GM10248 (cell line): ENCODE measurements at places on chromosomes 1 and 21.

GRCh38 chr1:51679435-51679834, 62.5 kb downstream of the OSBPL9 start:
- DNase-seq = peak; percentile 20

- no peak for DNase-seq
Measured at GRCh38 chr1:181635110-181635509, 151.8 kb downstream of the CACNA1E start.

GRCh38 chr1:44294588-44295007, 60.5 kb downstream of the ERI3 start:
- no peak for DNase-seq

DNA sequence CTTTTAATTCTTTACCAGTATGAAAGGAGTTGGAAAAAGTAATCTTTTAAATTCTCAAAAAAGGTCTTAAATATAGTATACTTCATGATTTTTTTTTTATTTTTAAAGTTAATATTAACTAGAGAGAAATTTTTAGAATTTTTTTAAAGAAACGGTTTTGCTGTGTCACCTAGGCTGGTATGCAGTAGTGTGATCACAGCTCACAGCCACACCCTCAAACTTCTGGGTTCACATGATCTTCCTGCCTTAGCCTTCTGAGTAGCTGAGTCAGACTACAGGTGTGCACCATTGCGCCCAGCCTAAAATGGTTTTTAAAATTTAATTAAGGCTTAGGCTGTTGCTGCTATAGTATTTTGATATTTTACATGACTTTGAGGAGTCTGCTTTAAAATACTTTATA, 52.4 kb downstream of the TLCD4 start:
- no peak for DNase-seq

GRCh38 chr1:23854568-23854967, 13.5 kb downstream of the FUCA1 start:
- DNase-seq = no peak

GRCh38 chr1:1110561-1110971, 5.3 kb downstream of the C1orf159 start:
- DNase-seq = no peak

GRCh38 chr1:107963008-107963407, 2.0 kb downstream of the VAV3 start:
- DNase-seq = no peak

DNA sequence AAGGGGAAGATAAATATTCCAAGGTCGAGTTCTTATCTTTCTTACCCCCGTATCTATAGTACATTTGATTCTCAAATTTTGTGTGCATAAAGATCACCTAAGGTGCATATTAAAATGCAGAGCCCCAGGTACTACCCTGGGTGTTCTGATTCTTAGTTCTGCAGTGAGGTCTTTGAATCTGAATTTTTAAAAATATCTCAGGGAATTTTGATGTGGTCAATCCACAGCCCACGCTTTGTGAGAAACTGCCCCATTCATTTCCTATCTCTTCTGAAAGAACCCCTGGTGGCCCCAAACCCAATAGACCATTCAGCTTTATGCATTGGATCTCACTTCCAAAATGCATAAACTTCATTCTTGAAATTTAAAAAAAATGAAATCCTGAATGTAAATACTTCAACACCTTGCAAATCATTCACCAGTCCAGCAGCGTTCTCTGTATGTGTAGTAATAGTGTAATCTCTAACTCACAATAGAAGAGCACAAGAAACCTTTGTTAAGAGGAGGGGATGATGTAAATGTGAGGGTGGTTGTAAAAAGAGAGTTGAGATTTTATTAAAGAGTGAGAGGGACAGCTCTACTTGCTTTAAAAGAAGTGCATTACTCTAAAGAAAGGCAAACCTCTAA, 108.8 kb upstream of the ZP4 start:
- DNase-seq = no peak

DNA sequence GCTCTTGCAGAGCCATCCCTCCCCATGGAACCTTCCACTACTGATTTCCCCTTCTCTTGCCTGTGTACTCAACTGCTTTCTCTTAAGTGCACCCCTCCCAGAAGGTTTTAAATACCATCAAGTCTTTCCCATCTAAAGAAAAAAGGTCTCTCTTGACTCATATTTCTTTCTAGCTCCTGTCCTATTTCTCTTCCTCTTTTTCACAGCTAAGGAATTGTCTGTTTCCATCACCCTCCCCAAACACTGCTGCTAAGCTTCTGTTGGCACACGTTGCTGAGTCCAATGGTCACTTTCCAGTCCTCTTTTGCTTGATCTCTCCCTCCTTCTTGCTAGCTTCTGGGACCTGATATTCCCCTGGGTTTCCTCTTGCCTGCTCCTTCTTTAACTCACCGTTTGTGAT, 13.3 kb upstream of the GNL2 start:
- DNase-seq = no peak

- DNase-seq = no peak
Measured at GRCh38 chr21:20997311-20997635, 936 bp upstream of the NCAM2 start.

- DNase-seq = no peak
Measured at GRCh38 chr1:92118826-92119225, 38.7 kb downstream of the BTBD8 start.

- no peak for DNase-seq
Measured at GRCh38 chr1:232368821-232369321, 261.1 kb downstream of the SIPA1L2 start.

- DNase-seq = no peak
Measured at GRCh38 chr1:58574816-58575215, 2.2 kb downstream of the TACSTD2 start.

DNA sequence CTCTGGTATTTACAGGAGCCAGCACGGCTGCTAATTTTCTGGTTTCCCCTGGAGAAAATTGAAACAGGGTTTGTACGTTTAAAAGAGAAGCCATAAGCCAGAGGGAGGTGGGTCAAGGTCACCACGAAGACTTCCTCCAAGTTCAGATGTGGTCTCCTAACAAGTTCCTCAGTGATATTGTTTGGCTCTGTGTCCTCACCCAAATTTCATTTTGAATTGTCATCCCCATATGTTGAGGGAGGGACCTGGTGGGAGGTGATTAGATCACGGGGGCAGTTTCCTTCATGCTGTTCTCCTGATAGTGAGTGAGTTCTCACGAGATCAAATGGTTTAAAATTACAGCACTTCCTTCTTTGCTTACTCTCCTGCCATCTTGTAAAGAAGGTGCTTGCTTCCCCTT, 295.4 kb upstream of the DAB1 start:
- DNase-seq = no peak

GRCh38 chr1:106319612-106320011, 736.9 kb upstream of the PRMT6 start:
- no peak for DNase-seq

DNA sequence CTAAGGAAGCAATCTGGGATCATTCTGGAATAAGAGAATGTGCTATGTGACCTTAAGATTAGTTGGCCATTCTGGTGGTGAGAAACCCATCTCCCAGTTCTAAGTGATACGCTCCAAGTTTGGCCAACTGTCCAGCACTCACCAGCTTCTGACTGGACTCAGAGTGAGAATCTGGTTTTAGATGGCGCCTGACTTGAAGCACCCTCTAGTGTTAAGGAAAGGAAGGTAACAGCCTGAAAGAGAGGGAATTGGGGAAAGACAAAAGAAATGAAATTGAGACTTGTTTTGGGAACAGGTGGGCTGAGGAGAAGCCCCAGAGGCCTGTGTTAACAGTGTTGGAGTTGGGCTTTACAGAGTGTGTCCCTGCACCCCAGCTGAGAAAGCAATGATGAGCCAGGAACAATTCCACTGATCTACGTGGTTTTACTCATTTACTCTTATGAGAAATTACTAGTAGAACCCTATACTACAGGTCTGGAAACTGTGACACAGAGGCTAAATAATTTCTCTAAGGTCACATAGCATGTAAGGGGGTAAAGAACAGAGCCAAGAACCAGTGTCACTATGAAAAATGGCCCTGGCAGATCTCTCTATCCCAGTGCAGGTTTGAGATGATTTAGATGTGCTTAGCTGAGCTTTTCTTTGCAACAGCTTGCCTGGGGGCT, 9.3 kb upstream of the FCAMR start:
- DNase-seq = no peak

DNA sequence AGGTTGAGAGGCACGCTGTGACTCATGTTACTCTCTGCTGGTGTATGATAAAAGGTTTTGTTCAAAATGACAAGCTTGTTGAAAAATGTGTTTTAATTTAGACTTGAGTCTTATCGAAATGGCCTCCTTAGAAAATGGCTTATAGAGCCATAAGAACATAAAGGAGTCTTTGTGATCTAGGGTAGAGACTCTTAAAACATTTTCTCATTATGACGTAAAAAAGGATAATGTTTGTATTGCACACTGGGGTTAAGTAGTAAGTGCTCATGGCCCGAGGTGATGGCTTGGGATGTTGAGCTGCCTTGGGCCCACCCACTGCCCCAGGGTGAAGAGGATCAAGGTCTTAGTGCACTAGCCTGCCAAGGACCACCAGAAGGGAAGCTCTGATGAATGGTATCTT, 117.4 kb downstream of the DISC1 start:
- no peak for DNase-seq

DNA sequence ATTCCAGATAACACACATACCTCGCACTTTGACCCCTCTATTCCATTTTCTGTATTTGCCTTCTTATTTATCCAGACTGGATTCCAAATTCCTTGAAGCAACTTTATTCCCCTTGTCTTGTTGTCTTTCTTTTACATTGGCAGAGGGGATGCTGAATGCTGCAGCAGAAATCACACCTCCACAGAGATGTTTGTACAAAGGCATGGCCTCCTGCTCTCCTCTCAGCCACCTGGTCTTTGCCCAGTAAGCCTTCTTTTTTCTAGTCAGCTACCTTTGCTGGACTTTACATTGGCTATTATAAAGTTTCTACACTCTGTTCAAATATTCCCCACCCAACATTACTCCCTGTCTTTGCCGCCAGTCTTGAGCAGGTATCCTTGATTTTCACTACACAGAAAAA, 75.1 kb downstream of the LAMC1 start:
- no peak for DNase-seq

- DNase-seq = no peak
Measured at GRCh38 chr1:33547576-33547975, 75.1 kb downstream of the ZSCAN20 start.

- no peak for DNase-seq
Measured at GRCh38 chr1:44511769-44512168, 106.7 kb downstream of the RNF220 start.

GRCh38 chr1:36934061-36934460, 100.3 kb downstream of the GRIK3 start:
- no peak for DNase-seq

GRCh38 chr1:193104502-193104906, 710 bp downstream of the GLRX2 start:
- DNase-seq = peak; percentile 40

DNA sequence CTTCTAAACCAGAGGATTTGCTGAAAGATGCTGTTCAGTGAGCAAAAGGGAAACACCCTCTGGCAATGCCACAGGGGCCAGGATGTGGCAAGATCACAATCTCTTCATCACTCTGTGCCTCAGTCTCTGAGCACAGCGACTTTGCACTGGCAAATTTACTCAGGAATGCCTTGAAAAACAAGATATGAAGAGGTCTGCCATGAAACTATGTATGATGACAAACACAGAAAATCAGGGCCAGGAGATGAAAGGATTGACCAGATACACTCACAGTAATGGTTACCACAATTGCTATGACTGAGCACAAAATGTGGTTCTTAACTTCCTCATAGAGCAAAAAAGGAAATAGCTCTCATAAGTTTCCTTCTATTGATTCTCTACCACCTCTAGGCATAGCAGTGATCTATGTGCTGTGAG, 5.8 kb downstream of the TTC13 start:
- DNase-seq = peak; percentile 48

DNA sequence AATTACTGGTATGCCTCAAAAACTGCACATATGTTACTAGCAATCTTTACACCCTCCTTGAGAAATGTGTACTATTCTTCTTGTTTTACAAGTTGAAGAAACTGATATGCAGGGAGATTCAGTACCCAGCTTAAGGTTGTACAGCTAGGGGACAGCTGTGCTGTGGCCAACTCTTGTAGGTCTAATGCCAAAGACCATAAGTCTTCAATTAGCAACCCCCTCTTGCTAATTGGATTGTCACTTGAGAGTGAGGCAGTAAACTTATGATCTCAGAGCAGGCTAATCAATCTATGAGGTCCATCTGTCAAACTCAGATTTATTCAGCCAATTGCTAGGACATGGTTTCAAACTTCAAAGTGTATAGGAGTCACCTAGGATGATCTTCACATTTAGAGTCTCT, 492.0 kb upstream of the USP24 start:
- no peak for DNase-seq

GRCh38 chr1:36542024-36542961, 59.6 kb upstream of the CSF3R start:
- no peak for DNase-seq

DNA sequence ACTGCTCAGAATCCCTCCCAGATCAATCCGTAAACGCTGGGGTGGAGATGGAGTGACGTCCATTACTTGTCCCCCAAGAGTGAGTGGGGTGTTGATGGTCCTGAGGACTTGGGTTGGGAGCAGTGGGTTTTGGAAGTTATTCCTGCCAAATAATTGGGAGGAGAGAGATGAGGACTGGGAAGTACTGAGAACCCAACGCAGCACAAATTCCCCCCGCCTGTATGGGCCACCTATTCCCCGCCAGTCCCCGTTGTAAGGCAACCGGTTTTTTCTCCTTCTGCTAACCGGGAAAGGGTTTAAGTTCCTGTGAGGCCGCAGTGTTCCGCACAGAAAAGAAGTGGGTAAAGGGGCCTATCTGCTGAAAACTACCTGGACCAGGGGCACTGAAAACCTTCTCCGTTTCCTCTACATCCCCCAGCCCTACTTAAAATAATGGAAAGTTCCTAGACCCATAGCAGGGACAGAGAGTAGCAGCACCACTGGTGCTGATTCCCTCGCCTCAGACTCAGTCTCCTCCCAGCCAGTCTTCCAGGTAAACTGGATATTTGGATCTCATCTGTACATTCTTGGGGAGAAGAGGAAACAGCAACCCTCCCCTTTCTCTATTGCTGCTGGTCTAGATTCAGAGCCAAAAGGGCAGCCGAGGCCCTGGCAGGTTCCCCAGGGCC, 738 bp downstream of the LURAP1 start:
- no peak for DNase-seq

GRCh38 chr21:42544544-42544943, 30.9 kb downstream of the SLC37A1 start:
- no peak for DNase-seq

DNA sequence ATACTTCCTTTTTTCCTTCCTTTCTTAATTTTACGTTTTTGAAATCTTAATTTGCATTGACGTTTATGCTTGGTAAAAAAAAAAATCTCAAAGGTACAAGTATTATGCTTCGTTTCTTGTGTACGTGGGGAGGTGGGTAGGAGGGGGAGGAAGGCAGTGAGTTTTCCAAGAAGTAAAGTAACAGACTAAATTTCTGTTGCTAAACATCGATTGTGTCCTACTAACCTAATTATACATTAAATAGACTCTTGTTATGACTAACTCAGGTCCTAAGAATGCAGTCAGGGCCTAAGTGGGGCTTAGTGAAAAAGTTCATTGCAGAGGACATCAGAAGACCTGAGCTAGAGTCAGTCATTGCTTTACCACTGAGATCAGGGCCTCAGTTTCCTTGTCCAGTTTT, 17.5 kb downstream of the NEK7 start:
- DNase-seq = peak; percentile 8
